ENCODE measurements at places on chromosomes 3 and 15. TPM values are rescaled to one million over a fixed set of nuclear protein-coding genes. Genes with fewer than 3 reads are reported as not detected.

DNA sequence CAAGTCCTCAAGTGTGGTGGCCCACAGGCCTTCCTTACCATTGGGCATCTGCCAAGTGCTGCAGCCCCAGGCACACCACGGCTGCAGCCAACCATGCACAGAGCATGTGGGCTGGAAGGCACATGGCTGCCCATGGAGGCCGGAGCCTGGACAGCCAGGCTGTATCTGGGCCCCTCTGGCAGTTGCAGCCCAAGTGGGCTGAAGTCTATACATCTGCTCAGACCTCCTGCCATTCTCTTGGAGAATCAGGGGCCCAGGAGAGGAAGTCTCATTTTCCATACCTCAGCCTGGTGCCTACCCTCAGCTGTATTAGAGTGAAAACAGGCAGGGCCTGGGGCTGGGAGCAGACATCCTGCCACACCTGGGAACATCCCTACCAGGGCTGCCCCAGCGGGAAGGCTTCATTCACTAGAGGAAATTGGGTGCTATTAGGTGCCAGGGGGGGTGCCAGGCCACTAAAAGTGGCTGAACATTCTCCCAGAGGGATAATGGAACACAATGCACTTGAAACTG is 48.0 kb upstream of the SLCO2A1 start:
- H3K4me3 ChIP-seq, result no peak overlapping the region
- H3K4me1 ChIP-seq, result peaks cover 16% of the 10 kb centered on the region
- DNase-seq, result no peak

DNA sequence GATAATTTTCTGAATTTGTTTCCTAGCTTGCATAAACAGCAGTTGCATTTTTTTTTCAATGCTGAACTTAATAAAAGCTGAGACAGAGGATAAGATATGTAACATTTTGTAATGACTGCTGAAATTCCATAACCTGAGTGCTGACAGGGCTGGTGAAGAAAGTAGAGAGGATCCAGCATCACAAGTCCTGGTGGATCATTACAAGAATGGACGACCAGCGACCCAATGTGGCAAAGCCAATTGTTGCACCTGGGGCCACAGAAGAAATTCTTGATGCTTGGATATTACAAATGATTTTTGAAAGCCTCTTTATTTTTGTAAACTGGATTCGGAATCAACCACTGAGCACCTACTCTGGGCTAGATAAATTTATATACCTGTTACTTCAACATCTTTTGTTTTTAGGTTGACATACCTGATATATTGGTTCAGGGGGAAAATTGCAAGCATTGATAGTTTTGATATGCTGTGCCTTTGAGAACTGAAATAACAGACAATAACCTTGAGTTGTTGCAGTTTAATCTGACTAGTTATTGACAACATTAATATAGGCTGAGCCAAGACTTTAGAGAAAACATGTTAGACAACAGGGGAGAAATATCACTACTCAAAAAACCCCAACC is 3.9 kb upstream of the ACTL6A start:
- no peak overlapping the region for H3K4me3 ChIP-seq
- no peaks in the 10 kb centered on the region for H3K36me3 ChIP-seq
- no peaks in the 10 kb centered on the region for H3K27me3 ChIP-seq
- peak; percentile 76 for DNase-seq

RASSF1 gene
- 17.7 TPM for total RNA-seq

- no peak overlapping the region for H3K4me3 ChIP-seq
- DNase-seq, result no peak
- H3K36me3 ChIP-seq, result no peaks in the 10 kb centered on the region
- no peaks in the 10 kb centered on the region for H3K27me3 ChIP-seq
- no peaks in the 10 kb centered on the region for H3K4me1 ChIP-seq
Observed at GRCh38 chr3:73235768-73236167, 174.3 kb downstream of the EBLN2 start.

DNA sequence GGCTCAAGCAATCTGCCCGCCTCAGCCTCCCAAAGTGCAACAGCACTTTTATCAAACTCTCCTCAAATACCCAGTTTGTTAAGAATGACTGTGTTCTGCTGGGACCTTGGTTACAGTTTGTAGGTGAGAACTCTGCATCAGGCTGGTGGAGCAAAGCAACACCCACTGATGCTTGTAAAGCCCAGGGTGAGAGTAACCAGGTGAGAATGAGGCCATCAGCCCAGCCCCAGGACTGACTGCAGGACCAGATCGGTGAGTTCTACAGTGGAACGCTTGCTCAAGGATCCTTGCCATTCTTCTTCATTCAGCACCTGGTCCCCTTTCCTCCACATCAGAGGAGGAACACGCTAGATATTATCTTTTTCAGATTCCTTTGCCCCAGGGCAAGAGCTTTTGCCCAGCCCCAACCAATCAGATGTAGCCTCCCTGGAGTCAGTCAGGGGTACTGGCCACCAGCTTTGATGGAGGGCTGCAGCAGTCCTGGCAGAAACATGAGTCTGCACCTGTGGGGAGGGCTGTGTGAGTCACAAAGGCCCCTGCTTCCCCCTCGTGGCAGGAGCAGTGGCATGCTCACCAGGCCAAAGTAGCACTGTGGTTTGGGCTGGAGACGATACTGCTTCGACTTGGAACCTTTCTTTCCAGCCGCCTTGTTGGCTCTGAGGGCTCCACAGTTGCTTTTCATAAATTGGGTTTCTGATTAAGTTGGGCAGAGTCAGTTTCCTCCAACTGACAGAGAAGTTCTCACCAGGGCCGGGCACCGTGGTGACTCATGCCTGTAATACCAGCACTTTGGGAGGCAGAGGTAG is 3.5 kb upstream of the SHISA5 start:
- DNase-seq, result peak; percentile 39
- H3K4me1 ChIP-seq, result peaks cover 17% of the 10 kb centered on the region
- H3K27me3 ChIP-seq, result no peaks in the 10 kb centered on the region
- no peaks in the 10 kb centered on the region for H3K36me3 ChIP-seq

DNA sequence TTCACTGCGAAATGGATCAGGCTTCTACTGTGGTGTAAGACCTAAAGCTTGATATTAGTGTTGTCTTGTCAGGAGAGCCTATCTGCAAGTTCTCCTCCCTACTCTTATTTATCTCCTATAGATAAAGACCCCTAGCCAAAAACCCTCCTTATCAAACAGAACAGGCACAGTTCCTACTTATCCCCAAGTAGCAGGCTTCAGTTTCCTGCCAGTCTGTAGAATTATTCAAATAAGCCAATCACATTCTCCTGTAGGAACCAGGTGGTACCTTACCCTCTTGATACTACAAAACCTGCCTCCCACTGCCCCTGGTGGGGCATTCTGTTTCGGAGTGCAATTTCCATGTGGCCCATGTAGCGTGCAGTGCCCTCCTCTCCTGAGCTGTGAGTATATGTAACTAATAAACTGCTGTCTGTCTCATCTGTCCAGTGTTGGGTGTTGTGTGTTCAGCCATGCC is 28.7 kb downstream of the HDGFL3 start:
- H3K36me3 ChIP-seq, result no peaks in the 10 kb centered on the region
- H3K27ac ChIP-seq, result no peak overlapping the region
- no peaks in the 10 kb centered on the region for H3K27me3 ChIP-seq
- DNase-seq, result no peak
- H3K4me1 ChIP-seq, result peaks cover 15% of the 10 kb centered on the region
